Muscle of arm (tissue), 14 donors: ENCODE measurements at places on chromosomes 12 and 14. TPM values are rescaled to one million over a fixed set of nuclear protein-coding genes. Genes with fewer than 3 reads are reported as not detected.

PIWIL1 gene
- not detected for polyA plus RNA-seq

GRCh38 chr14:24132061-24132685, 1.7 kb downstream of the FITM1 start:
- no peak for DNase-seq

DNA sequence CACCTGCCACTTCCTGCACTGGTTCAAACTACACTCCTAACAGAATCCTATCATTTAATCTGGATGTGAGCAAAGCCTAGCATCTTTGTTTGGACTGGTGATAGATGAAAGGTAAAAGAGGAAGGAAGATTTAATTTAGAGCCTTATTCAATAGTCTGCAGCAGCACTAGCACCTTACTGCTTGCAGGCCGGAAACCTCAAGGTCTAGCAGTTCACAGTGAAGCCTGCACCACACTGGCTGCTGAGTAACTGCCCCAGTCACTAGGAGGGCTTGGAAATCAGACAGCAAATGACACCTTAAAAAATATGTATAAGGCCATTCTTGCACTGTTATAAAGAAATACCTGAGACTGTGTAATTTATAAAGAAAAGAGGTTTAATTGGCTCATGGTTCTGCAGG, 358.0 kb downstream of the DAD1 start:
- no peak for DNase-seq

- no peak for DNase-seq
Observed at GRCh38 chr14:104298458-104298857, 160.1 kb downstream of the KIF26A start.

GRCh38 chr14:96205059-96205977, 679 bp downstream of the BDKRB2 start:
- no peak for DNase-seq

GRCh38 chr14:28083389-28083788, 683.2 kb upstream of the FOXG1 start:
- no peak for DNase-seq

SPIC gene
- polyA plus RNA-seq: not detected

- no peak for DNase-seq
Observed at GRCh38 chr12:116370004-116370404, 92.5 kb upstream of the MED13L start.

- no peak for DNase-seq
Observed at GRCh38 chr12:104480012-104480411, 23.3 kb downstream of the CHST11 start.

- DNase-seq: no peak
Observed at GRCh38 chr12:52086366-52086765, 6.9 kb downstream of the SMIM41 start.
